Right cardiac atrium (tissue), 5 donors: ENCODE measurements at places on chromosomes 6 and 20. TPM values are rescaled to one million over a fixed set of nuclear protein-coding genes. Genes with fewer than 3 reads are reported as not detected.

DNA sequence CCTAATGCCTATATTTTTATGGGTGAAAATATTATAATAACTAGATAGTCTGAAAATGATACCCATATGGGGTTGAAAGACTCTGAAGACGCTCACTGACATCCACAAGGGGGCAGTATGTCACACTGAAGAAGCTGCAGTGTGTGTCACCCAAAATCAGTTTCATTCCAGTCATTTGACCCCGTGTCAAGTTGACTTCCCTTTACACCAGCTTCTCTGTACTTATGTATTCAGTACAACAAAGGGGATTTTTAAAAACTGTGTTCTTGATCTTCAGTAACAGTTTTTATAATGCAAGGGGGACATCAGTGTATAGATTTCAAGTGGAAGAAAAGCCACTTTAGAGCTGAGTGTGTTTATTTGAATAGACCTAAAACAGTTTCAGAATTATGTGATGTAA is 19.3 kb downstream of the FAXC start:
- no peak for DNase-seq

DNA sequence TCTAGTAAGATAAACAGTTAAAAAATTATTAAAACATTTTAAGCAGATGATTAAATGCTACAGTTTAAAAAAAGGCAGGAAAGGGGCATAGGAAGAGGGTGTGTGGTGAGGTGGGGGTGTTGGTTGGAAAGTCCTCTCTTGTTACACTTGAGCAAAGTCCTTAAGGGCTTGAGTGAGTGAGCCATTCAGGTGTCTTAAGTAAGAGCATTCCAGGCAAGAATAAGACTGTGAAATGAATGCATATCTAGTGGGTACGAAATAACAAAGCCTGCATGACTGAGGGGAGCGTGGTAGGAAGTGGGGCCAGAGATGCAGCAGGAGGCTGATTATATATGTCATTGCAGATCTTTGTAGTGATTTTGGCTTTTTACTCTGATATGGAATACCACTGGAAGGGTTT is 5.1 kb downstream of the CDKAL1 start:
- DNase-seq, result no peak

GRCh38 chr6:109738255-109738654 is 47.2 kb downstream of the FIG4 start:
- DNase-seq, result no peak

GRCh38 chr6:12717356-12717755 is 789 bp downstream of the PHACTR1 start:
- DNase-seq, result no peak

DNA sequence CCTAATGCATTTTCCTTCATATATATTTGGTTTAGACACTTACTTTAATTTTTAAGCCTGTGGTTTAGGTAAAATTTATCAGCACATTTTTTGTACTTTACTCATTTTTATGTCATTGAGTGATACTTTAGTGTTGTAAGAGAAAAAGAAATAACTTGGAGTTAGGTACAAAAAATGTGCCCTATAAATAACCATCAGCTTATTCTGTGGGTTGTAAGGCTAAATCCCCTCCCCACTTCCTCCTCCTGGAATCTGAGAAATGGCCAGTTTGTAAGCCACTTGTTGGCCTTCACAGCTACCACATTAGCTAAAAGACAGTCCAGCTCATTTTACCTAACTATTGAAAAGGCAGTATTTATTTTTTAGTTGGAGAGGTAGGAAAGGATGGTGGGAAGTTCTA is 576.3 kb downstream of the PKHD1 start:
- no peak for DNase-seq

GRCh38 chr6:45951321-45952167 is 64.1 kb downstream of the CLIC5 start:
- DNase-seq, result no peak

DNA sequence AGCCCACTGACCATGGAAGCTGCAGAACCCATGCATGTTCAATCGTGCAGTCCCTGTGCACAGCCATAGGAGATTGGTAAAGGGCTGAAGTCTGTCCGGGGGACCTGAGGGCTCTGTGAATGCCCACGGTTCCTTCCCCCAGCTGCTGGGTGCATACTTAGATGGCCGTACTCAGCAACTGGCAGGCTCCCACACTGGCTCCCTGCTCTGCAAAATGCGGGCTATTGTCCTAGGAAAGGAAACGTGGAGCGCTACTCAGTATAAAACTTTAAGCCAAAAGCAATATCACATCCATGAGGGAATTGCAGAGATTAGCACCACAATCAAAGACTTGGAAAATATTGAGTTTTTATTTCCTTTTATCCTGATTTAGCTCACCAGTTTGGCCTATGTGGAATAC is 202.0 kb downstream of the WDR27 start:
- DNase-seq, result peak; percentile 82

DNA sequence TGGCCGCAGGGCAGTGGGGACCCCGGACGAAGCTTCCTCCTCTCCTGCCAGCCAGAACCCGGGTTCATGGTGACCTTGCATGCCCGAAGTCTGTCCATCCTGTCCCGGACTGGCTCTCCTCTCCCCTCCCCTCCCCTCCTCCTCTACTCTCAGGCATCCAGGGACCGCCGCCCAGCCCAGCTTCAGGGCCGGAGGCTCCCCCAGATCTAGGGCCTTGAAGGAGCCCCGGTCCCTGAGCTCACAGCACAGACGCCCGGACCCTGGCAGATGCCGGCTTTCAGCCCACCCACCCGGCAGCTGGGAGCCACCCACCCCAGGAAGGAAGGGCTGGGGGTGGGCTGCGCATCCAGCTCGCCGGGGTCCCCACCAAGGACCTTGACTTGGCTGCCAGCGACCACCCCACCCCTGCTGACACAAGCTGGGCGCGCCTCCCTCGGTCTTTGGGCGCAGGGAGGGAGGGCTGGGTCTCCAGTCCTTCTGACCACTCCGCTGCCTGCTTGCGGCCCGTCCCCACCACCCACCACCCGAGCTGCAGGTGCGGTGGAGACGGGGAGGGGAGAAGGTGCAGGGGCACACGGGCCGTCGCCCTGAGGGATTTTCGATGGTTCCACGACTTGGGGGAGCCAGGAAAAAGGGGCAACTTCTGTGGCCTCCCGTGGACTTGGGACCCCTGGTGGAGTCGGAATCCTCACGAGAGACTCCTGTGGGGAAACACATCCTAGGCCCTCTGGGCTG is 5.8 kb upstream of the ABHD16B start:
- DNase-seq, result peak; percentile 70

- no peak for DNase-seq
Measured at GRCh38 chr6:46248143-46248542, 77.4 kb upstream of the ENPP5 start.

GRCh38 chr6:107612762-107613415 is 123.0 kb downstream of the SOBP start:
- DNase-seq, result no peak

Gene ASIP
- 3.3 TPM for total RNA-seq

Gene ZBTB46
- 15.8 TPM for total RNA-seq

Gene TXLNB
- total RNA-seq, result 66.0 TPM
